PC-9 (cell line): ENCODE measurements at places on chromosomes 2 and 18.

DNA sequence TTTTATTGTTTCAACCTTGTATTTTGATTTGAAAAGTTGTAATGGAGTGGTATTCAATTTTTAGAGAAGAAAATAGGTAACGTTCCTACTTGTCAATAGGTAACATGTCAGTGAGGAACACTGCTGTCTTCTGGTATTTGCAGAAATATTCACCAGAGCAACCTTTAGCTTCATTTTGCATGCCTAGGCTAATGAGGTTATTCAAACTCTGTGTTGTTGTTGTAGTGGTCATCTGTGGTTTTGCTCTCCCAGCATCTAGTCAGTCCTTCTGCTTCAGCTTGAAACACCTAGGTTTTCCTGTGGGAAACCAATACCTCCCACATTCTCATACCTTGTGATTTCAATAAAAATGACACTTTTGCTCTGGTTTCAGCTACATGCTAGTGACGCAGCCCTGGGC is 98.4 kb downstream of the LYPD6 start:
- DNase-seq = no peak

- no peak for DNase-seq
Observed at GRCh38 chr2:161165266-161165665, 5.0 kb downstream of the TANK start.

DNA sequence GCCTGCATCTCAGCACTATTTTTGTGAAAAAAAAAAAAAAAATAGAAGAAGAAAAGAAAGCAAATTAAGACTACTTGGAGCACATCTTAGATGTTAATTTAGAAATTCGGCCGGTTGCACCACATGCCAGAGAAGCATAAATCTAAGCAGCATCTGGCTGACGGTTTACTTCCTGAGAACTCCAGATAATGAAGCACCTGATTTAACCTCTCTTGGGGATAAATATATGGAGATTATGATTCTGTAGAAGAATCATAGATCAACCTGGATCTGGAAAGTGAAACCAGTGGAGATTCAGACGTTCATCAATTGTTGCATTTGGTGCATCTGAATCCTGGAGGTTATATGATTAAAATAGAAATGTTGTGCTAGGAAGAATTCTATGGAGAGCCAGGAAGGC is 102.1 kb upstream of the SH3BP4 start:
- DNase-seq = no peak

DNA sequence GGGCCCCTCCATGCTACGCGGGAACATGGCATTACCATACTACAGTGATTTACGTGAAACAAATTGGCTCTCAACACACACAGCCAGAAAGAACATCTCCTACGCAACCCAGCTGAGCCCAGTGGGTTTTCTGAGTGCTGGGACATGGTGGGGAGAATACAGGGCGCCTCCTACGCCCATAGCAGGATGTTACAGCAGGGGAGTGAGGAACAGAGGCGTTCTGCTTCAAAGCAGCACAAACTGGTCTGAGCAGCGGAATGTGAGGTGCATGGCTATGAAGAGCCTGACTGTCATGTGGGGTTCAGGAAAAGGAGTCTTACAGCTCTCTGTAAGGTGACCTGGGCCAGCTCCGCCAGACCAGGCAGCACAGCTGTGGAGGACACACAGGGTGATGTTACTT is 108.6 kb upstream of the REV1 start:
- no peak for DNase-seq

DNA sequence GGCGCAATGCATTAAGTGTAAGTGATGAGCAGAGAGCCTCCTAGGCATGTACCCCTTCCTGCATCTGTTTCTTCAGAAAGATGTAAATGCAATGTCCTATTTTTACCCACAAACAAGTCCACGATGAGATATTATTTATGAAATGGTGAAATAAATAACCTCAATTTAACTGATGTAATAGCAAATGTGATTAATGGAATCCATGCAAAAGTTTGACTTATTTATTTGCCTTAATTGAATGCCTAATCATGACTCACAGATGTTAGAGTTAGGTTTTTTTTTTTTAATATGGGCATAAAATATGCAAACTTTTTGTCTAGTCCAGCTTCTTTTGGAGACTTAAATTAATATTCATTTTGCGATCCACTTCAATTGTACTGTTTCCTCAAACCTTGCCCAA is 67.7 kb upstream of the ITGA4 start:
- DNase-seq = no peak

GRCh38 chr2:144854596-144854995 is 334.7 kb upstream of the ZEB2 start:
- no peak for DNase-seq

DNA sequence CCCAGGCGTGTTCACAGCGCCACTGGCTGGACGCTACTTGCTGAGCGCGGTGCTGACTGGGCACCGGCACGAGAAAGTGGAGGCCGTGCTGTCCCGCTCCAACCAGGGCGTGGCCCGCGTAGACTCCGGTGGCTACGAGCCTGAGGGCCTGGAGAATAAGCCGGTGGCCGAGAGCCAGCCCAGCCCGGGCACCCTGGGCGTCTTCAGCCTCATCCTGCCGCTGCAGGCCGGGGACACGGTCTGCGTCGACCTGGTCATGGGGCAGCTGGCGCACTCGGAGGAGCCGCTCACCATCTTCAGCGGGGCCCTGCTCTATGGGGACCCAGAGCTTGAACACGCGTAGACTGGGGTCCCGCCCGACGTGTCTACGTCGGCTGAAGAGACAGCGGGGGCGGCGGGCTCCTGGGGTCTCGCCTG is 891 bp upstream of the KHK start:
- DNase-seq = peak; percentile 39

GRCh38 chr2:139031722-139032121 is 251.5 kb upstream of the NXPH2 start:
- no peak for DNase-seq

GRCh38 chr18:3350566-3351527 is 88.9 kb downstream of the MYL12B start:
- DNase-seq = peak; percentile 89

DNA sequence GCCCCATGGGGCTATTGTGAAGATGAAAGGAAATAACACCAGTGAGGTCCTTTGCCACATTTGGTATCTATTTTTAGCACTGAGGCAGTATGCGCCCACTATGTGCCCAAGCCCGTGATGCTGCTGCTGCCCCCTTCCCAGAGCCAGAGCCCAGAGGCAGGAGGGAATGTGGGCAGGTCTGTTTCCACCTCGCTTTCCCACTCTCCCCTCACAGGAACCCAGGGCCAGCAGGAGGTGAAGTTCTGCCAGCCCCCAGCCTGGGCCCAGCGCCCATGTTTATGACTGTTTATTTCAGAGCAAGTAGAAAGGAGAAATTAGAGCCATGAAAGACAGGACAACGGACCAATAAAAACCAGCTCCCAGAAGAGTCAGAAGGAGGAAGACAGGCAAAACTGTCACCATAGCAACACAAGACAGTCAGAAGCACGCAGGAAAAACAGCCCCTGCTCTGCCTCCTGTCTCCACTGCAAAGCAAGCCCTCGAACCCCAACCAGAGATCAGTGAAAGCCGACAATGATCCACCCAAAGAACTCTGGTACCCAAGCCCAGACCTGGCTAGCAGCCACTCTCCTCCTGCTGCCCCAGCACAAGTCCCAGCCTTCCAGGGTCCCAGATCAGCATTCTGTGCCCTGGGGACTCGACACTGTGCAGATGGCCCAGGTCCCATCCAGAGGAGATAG is 1.4 kb downstream of the CYRIA start:
- no peak for DNase-seq

DNA sequence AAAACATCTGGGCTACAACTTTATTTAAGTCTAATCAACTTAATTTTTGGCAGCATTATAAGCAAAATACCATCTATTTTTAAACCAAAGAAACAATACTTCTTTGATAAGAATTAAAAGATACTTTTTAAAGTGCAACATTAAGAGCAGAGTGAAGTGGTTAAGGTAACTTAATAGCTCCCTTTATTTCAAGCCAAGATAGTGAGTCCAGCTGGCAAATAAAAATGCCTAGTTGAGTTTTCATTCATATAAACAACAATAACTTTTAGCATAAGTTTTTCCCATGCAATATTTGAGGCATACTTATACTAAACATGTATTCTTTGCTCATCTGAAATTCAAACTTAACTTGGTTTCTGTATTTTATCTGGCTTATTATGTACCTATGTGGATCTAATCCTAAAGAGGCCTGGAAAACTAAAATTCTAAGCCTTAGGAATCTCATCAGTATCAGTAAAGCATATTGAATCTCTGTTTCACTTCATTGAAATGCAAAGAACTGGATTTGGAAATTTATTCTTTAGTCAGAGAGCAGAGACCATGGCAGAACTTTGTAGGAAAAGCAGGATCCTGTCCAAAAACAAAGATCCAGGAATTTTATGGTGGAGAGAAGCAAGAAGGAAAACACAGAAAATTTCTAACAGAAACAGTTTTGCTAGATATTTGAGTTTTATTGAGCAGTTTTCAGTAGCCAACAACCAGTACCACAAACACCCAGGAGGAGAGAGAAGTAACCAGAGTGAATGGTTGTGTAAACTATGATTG is 95.9 kb downstream of the COL3A1 start:
- DNase-seq = no peak

DNA sequence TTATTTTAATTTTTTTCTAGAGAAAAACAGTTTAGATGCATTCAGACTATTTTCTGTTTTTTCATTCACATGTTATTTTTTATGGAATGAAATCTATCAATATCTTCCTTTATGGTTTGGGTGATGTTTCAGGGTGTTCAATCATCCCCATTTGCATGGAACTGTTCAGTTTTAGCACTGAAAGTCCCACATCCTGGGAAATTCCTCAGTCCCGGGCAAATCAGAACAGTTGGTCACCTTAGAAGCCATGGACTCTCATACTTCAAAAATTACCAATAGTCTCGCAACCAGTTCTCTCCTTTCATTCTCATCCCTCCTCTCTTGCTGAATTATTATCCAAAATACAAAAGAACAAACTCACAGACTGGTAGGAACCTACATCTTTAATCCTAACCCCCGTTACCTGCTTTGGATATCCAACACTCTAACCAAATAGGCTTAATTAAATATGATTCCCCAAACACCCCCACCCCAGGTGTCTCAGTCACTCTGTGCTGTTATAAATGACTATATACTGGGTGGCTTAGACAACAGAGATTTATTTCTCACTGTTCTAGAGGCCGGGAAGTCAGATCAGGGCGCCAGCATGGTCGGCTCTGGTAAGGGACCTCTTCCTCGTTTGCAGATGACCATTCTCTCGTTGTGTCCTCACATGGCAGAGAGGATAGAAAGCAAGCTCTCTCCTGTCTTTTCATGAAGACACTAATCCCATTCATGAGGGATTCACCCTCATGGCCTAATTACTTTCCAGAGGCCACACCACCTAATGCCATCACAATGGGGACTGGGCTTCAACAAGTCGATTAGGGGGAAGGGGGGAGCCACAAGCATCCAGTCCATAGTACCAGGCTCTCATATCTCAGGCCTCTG is 57.7 kb upstream of the SLC1A4 start:
- no peak for DNase-seq

GRCh38 chr2:209642146-209642820 is 129.3 kb upstream of the UNC80 start:
- peak; percentile 57 for DNase-seq

- no peak for DNase-seq
Observed at GRCh38 chr2:201248288-201248844, 12.0 kb upstream of the CASP8 start.

DNA sequence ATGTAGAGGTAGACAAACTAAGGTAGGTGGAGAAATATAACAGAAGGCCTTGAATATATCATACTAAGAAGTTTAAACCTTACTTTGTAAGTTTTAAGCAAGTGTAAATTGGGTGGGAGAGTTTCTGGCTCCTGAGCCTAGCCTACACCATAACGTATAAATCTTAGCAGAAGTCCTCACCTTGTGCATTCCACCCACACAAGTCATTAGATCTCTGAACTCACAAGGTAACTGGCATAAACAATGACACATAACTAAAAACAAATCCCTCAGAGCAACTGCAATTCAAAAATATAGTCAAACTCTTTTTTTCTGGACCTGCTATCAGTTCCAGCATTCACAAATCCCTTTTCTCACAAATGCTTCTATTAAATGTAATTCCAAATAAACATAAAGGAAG is 9.4 kb downstream of the REV1 start:
- DNase-seq = no peak

DNA sequence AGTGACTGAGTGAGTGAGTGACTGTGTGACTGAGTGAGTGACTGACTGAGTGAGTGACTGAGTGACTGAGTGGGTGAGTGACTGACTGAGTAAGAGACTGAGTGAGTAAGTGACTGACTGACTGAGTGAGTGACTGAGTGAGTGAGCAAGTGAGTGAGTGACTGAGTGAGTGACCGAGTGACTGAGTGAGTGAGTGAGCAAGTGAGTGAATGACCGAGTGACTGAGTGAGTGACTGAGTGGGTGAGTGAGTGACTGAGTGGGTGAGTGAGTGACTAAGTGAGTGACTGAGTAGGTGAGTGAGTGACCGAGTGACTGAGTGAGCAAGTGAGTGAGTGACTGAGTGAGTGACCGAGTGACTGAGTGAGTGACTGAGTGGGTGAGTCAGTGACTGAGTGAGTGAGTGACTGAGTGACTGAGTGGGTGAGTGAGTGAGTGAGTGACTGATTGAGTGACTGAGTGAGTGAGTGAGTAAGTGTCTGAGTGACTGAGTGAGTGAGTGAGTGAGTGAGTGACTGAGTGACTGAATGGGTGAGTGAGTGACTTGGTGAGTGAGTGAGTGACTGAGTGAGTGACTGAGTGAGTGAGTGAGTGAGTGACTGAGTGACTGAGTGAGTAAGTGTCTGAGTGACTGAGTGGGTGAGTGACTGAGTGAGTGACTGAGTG is 13.3 kb downstream of the MAL start:
- no peak for DNase-seq

DNA sequence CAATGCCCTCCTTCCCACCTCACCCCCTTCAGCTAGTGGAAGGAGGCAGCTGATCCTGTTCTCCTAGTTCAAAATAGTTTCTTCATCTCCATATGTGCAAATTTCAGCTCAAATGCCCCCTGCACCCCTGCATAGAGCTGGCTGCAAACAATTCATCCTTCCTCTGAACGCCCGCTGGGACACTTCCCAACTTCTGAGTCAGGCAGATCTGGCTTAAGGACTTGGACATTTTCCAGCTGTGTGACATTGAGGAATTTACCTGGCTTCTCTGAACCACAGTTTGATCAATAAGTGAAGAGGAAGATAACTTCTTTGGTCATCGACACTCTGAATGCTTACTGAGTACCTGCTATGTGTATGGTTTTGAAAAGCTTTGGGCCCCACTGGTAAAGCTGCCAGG is 23.5 kb downstream of the PTGR3 start:
- DNase-seq = no peak

- no peak for DNase-seq
Observed at GRCh38 chr2:38512211-38512610, 90.5 kb downstream of the HNRNPLL start.

DNA sequence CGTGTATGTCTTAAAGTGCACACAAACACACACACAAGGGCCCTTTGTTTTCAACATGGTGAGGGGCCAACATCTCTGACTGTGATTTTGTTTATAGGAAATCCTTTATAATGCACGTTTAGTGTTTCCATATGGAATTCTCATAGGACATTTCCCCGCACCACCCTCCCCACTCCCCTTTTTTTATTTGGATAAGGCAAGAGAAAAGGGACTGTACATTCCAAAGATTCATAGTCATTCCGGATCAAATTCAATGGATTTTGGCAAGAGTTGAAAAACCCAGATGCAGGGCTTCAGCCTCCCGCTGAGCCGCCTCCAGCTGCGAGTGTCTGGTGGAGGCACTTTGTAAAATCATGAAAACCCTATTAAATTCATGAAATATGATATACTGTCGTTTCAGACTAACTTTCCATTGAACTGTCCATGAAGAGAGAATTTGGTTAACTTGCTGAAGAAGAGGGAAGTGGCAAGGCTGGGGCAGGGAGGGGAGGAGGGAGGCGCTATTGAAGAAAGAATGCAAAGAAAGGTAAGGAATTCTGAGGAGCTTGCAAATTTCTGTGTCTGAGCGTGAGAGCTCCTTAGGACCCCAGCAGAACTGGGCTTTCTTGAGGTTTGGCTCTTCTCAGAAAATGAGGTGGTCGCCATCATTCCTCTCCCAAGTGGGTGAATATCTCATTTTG is 25.8 kb upstream of the SLC14A2 start:
- DNase-seq = no peak
